Hippocampal formation (tissue), 2 donors: ENCODE measurements at places on chromosomes 5 and 9.

DNA sequence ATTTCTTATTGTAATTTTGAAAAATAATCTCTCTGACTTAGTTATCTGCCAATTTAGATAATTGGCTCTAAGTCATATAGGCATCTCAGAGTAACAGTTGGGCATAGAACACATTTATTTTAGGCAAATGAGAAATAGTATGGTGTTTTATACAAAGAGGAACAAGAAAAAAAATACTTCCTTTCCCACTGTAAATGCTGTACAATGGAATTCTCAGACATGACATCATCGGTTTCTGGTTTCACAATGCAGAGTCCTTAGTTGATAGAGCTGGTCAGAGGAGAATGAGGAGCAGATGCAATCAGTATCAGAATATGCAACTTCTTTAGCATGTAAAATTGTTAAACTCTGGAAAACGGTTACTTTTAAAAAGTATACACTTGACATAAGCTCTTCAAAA is 49.4 kb downstream of the PLK2 start:
- DNase-seq: no peak

GRCh38 chr9:81855538-81855937 is 72.7 kb upstream of the SPATA31D4 start:
- DNase-seq: no peak

DNA sequence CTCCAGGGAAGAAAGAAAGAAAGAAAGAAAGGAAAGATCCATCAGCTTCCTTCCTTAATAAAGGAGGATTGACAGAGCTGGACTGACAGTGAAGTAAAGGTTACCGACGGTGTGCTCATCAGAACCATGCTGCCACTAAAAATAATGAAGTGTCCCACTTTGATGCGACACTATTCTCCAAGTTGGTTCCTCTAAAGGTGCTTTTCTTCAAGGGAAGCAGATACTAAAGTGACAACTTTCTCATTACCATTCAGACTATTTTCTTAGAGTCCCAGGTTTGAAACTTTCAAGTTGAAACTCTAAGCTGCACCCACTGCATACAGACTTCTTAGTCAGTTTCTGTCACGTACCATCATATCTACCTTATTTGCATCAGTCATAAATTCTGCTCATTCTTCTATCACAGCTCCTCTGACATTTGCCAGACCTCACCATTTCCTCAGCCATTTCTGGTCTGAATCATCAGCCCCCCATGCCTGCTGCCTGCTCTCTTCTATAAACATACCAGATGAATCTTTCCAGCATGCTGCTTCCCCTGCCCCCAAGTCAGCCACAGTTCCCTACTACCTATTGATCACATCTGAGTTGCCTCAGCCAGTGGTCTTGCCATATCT is 177.6 kb downstream of the DEPDC1B start:
- DNase-seq: no peak

DNA sequence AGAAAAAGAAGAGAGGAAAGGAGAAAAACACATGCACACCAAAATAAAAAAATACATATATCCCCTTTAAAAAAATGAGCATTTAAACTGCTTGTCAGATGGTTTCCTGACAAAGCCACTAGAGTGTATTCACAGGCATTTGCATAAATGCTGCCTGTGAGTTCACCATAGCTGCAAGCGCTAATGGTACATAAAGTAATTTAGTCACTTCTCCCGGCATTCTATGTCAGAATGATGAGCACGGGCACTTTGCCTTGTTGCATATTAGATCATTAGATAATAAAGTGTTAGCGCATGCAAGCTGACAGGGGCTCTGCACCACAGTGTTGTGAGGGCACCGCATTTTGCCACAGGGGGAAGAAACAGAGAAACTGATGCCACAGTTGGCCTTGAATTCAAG is 280.6 kb downstream of the EBF1 start:
- no peak for DNase-seq

DNA sequence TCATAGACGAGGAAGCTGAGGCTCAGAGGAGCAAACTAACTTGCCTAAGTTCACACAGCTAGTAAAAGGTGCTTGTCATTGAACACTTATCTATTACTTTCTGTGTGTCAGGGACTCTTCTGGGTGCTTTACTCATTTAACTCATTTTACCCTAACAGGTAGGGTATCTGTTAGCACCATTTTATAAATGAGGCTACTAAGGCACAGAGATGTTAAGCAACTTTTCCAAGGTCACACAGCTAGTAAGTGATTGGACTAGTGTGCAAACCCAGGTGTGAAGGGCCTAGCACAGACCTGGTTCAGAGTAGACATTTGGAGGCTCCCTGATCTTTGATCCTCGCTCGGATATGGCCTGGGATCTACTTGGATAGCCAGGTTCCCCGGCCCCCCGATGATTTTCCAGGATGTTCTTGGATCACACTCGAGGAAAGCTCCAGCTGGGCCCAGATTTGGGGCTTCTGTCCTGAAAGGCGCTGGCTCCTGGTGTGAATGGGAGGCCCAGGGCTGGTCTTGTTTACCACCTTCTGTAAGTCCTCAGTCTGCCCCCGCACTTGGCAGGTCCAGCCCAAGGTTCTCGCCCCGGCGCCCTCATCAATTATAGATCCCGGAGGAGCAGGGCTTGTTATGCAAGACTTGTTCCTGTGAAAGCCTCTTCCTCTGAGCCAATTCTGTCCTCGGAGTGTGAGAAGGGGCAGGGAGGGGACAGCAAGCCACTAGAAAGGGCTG is 37.5 kb downstream of the GSN start:
- no peak for DNase-seq
